Esophagus mucosa (tissue), 1 donor: ENCODE measurements at places on chromosomes 2 and 18. TPM values are rescaled to one million over a fixed set of nuclear protein-coding genes. Genes with fewer than 3 reads are reported as not detected.

The MAPK4 gene
- 0.12 TPM for total RNA-seq

The VWA3B gene
- total RNA-seq = 0.40 TPM

DNA sequence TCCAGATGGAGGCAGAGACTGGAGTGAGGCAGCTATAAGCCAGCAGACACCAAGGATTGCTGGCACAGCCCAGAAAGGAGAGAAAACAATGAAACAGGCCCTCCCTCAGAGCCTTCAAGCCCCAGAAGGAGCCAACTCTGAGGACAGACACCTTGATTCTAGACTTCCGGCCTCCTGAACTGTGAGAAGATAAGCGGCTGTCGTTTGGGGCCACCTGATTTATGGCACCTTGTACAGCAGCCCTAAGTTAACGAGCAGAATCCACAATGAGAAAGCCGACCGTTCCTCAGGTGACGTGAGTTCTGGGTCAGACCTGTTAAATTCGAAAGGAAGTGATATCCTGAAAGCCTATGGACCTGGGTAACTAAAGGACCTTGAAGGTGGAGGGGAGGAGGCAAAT, 7.3 kb upstream of the CNDP2 start:
- no peak for ATAC-seq

- ATAC-seq = no peak
Measured at GRCh38 chr2:219158586-219158985, 2.0 kb downstream of the NHEJ1 start.

The CLEC4F gene
- not detected for total RNA-seq

- ATAC-seq = no peak
Measured at GRCh38 chr18:8358033-8358765, 251.0 kb upstream of the RAB12 start.

The BCL11A gene
- total RNA-seq = 43.0 TPM

GRCh38 chr2:99836690-99837605, 305.4 kb downstream of the AFF3 start:
- no peak for ATAC-seq

DNA sequence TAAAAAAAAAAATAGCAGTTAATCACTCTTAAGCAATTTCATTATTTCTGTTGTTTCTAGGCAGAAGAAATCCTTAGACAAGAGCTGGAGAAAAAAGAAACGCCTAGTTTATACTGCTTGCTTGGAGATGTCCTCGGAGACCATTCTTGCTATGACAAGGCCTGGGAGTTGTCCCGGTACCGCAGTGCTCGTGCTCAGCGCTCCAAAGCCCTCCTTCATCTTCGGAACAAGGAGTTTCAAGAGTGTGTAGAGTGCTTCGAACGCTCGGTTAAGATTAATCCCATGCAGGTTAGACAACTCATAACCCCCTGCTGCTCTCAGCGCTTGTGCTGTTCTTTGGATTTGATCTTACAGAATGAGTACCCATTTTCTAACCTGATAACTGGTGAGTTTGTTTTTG, 130.4 kb downstream of the TTC27 start:
- no peak for ATAC-seq
